ENCODE measurements at places on chromosomes 13 and 19. TPM values are rescaled to one million over a fixed set of nuclear protein-coding genes. Genes with fewer than 3 reads are reported as not detected.

- no peak for DNase-seq
Measured at GRCh38 chr13:48750588-48751383, 97.1 kb downstream of the CYSLTR2 start.

DNA sequence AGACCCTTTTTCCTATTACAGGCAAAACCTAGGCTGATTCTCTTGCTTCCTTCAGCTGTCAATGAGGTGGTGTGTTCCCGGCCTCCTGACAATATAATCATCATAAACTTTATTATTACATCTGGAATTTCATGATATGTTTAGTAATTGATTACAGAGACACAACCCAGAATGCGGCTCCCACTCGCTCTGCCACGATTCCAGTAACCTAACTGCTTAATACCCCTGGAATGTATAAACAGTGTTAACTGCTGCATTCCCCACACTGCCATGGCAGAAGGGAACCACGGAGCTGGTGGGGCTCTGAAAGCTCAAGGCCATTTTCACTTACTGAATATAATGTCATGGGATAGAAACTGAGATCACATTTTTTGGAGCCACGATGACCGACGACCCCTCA lies 17.1 kb downstream of the TSHZ3 start:
- DNase-seq = no peak

GRCh38 chr19:18798384-18799352 lies 7.6 kb upstream of the COMP start:
- DNase-seq = no peak

DNA sequence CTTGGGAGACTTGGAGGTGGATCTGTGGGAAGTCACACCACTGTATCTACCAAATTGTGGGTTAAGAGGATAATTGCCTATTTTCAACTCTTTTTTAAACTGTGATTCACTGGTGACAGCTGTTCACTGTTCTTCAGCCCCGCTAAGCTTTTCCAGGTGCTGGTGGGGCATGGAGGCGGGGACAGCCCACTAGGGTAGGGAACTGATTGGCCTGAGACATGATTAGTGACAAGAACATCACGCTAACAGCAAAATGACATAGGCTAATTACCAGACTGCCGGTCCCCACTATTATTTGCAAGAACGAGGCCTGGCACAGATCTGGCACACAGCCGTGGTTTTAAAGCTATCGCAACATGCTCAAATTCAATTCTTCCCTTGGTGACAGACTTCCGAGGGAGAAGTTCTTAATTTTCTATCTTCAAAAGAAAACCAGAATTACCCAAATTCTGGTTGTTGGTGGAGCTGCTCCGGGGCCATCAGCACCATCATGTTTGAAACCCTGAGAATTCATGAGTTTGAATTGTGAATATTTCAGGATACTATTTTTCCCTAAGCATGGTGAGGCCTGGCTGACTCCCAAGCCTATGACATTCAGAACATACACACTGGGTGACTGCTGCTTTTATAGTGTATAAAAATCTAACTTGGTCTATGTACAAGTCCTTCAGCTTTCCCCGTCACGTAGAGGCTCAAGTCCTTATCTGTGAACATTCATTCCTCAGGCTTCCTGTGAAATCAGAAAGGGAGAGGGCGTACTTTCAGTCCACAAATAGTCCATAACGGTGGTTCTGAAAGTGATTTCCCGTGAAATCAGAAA lies 17.9 kb downstream of the DOCK9 start:
- no peak for DNase-seq

DNA sequence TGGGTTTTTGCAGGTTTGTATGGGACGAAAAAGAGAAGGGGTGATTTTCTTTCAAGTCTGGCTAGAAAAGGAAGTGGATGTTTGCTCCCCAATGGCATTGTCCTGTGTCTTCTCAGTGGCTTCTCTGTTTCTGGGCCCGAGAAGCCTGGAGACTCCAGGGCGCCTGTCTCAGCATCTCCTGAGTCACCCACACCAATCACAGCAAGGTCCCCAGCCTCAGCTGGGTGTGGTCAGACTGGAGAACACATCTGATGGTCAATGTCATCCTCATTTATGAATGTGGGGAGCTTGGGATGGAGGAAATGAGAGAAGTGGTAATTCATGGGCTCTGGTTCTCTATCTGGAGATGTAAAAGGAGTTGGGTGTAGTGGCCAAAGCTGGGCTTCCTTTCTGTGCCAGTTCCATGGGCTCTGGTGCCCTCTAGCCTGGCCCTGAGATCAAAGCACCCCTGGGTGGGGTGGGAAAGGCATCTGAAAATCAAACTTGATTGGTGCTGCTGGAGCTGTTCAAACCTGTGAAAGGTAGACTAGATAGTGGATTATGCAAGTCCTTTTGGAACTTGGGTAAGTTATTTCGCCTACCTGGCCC lies 13.4 kb downstream of the RASL11A start:
- peak; percentile 60 for DNase-seq

DNA sequence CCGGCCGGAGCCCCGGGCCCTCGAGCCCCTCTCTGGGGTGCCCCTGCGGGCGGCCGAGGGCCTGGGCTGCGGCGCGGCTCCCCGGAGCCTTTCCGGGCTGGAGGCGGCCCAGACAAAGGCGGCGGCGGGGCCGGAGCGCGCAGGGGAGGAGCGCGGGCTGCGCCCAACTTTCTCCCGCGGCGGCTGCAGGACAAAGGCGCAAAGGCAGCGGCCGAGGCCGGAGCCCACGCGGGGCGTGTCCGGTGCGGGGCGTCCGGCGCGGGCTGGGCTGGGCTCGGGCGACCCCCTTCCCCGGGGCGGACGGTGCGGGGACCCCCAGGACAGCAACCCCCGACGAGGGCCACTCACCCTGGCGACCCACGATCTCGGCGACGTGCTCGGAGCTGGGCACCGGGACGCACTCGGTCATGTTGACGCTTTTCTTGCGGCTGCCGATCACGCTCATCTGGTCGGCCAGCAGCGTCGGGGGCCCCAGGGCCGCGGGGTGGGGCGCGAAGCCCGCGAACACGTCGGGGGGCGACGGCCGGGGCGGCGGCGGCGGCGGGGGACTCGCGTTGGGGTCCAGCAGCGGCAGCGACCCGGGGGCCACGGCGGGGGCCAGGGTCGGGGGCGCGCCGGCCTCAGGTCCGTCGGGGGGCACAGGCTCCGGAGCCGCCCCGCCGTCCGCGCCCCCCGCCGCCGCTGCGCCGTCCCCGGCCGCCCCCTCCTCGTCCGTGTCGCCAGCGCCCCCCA lies 843 bp downstream of the MEX3D start:
- DNase-seq = peak; percentile 37

DNA sequence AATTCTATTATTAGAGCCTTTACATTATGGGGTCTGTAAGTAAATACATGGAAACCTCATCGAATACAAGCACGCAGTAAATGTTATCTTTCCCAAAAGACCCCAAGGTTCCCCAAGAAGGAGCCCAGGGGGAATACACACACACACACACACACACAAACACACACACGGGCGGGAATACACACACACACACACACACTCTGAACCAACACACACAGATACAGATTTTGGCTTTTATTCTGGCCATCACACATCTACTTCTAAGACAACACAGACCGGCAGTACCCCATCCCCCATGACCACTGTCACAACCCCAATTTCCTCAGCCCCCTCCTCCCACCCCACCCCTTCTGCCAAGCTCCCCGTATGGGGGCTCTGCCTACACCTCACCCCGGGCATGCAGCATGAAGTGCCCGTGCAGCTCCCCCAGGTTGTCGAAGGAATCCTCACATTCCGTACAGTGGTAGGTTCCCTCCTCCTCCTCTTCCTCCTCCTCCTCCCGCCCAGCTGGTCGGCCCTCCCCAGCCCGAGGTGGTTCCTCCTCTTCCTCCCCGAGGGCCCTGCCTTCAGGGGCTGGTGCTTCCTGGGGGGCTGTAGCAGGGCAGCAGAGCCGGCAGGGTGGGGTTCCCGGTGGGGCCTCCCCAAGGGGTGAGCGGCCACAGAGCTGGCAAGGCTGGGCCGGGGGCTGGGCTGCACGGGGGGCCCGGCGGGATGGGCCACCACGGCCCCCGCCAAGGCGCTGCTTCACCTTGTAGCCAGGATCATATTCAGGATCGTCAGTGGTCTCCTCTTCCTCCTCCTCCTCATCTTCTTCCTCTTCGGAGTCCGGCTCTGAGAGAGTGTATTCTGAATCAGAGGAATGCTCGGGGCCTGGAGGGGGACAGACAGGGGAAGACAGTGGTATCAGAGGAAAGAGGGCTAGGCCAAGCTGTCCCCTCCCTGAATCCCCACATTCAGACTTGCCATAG lies 4.4 kb upstream of the SRRM5 start:
- DNase-seq = no peak

DNA sequence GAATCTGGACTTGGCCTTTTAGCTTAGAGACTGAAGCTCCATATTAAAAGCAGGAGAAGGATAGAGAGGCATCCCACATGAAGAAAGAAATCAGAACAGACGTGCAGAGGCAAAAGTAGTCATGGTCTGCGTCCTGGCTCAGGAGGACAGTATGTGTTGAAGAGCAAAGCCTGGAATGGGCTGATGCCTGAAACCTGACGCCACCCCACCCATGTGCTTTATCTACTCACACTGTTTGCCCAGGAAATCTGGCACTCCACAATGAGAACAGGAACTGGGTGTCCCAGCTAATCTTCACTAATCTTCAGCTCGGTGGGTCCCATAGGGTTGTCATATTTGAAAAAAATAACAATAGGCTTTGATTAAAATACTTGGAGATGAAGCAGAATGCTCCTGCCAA lies 549.0 kb upstream of the GPC6 start:
- DNase-seq = no peak

- no peak for DNase-seq
Measured at GRCh38 chr13:107832500-107833100, 382.7 kb downstream of the LIG4 start.

GRCh38 chr13:57063007-57063406 lies 77.7 kb upstream of the PRR20A start:
- DNase-seq = no peak

- no peak for DNase-seq
Measured at GRCh38 chr13:76687467-76687866, 198.7 kb downstream of the KCTD12 start.

- no peak for DNase-seq
Measured at GRCh38 chr13:94333131-94333820, 146.2 kb downstream of the DCT start.

DNA sequence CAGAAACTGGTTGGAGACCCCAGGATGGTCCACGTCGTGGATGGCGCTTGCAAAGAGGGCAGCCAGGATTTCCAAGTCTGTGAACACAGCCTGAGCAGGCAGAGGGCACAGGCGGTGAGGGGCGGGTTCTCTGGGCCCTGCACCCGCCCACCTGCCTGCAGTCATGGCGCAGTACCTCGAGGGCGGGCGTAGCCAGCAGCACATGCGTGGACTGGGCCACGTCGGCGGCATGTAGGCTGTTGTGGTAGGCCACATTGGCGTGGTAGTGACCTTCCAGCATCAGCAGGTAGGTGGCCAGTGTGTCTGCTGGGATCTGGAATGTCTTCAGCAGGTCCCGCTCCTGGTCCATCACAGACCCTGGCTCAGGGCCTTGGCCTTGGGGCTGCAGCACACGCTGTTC lies 8.1 kb downstream of the PDE4C start:
- no peak for DNase-seq

DNA sequence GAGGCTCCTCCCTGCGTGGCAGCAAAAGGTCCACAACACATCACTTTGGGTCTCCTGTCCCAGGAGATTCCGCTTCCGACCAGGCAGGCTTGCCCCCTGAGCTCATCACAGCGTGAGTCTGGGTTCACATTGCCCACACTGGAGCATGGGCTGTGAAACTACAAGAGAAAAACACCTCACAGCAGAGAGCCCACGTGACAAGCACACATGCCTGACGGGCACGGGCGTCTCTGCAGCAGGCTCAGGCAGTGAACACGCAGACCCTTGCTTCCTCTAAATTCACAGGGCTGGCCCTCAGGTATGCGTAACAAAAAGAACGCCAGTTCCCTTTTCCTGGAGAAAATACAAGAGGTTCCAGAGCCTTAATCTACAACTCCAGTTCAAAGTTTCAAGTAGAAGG lies 41.9 kb downstream of the RASA3 start:
- DNase-seq = no peak

GRCh38 chr13:107650081-107650701 lies 565.1 kb downstream of the LIG4 start:
- DNase-seq = peak; percentile 3

DNA sequence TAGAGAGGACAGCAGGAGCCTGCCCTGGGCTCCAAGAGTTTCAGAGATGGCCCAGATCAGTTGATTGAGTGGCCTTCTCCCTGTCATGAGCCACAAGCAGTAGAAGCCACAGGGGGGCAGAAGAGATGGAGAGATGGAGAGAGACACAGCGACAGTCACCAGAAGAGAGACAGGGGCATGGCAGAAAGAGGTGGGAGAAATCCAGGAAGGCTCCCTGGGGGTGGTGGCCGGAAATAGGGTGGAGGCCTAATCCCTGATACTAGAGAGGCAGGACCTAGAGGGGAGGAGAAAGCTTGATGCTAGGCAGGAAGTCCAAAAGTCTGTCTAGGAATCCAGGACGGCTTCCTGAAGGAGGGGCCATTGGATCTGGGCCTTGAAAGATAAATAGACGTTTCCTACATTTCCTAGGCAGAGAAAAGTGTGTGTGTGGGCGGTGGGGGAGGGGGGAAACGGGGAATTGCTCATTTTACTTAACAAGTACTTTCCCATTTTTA lies 9.6 kb upstream of the TPM4 start:
- peak; percentile 77 for DNase-seq

DNA sequence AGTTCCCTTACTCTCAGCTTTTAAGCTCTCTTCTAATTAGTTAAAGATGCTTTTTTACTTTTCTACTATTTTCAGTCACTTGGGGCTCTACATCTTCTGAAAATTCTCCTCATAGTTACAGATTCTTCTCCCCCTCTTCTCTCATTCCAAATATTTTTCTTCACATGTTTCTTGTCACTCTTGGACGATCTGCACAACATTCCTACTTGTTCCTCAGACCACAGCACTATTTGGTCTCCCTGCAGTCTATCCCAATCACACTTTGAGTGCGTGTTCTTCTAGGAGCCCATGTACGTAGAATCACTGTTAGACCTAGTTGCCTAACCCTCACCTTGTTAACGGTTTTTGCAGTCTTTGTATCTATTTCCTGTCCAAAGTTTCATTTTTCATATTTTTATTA lies 222.5 kb upstream of the SPRY2 start:
- DNase-seq = no peak

- DNase-seq = no peak
Measured at GRCh38 chr13:60690604-60691003, 293.6 kb downstream of the TDRD3 start.

DNA sequence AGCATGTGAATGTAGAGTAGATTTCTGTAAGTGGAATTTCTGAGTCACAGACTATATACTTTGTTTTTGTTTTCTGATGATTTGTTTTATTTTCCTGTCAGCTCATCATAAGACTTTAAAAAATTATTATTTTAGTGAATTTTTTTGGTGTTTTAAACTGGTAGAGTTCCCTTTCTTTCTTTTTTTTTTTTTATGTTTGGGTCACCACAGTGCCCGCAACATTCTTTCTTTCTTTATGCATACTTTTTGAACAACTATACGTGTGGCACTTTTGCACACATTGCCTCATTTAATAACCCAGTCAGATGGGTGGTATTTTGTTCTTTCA lies 46.0 kb downstream of the WDFY2 start:
- no peak for DNase-seq

- DNase-seq = no peak
Measured at GRCh38 chr13:51097353-51098043, 13.6 kb downstream of the C13orf42 start.

Gene ZNF587
- total RNA-seq = 19.6 TPM

Gene ZNF57
- 8.4 TPM for total RNA-seq

Gene PDX1
- not detected for total RNA-seq

Gene ZNF793
- total RNA-seq = 6.0 TPM

Gene HCST
- total RNA-seq = not detected

Gene OR7A5
- not detected for total RNA-seq

Gene CGB7
- 5.3 TPM for total RNA-seq

Gene TMEM143
- 3.3 TPM for total RNA-seq

Gene TSPAN16
- total RNA-seq = not detected

Gene GJA3
- not detected for total RNA-seq

Gene TNFRSF19
- total RNA-seq = 55.5 TPM

Gene ATP8A2
- 0.47 TPM for total RNA-seq

Gene CYP4F2
- 1.8 TPM for total RNA-seq

Gene EID2B
- 7.4 TPM for total RNA-seq
